NCI-H526 (cell line): ENCODE measurements at places on chromosomes 7 and 10.
A peak's percentile ranks its signal among the peaks of the same experiment; 100 is the strongest.

GRCh38 chr7:8382004-8382730 lies 51.2 kb upstream of the NXPH1 start:
- DNase-seq = no peak

- DNase-seq = no peak
Measured at GRCh38 chr10:279655-280054, 144.4 kb downstream of the ZMYND11 start.

DNA sequence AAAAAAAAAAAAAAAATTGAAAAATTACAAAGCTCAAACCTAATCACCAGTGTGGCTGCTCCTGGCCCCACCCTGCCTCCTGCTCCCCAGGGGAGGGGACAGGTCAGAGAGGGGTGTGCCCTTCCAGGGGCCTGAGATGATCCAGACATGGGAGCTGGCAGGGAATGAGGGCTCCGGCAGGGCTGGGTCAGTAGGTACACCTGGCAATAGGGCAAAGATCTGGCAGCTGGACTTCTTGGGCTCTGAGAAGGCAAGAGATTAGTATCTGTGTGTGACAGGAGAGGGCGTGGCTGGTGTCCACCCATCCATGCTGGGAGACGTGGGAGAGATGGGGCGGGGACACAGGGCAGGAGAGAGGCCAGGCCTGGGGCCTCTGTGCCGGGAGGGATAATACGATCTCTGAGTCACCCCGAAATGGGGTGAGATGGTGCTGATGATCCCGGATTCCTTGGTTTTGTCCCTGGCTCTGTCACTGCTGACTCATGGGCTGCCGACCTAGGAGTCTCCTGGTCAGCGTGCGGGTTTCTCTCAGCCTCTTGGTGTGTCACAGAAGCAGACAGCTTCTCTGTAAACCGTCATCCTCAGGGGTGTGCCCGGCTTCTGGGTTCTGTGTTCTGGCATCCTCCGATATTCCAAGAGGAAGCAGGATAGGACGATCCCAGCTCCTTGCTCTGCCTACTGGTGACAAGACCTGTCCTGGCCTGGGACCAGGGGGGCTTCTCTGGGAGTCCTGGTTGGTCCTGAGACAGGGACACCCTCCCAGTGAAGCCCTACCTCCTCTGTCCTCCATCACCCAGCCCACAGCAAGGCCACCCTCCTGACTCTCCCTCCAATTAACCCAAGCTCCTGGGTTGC lies 8.2 kb upstream of the CLDN4 start:
- DNase-seq = peak; percentile 65

DNA sequence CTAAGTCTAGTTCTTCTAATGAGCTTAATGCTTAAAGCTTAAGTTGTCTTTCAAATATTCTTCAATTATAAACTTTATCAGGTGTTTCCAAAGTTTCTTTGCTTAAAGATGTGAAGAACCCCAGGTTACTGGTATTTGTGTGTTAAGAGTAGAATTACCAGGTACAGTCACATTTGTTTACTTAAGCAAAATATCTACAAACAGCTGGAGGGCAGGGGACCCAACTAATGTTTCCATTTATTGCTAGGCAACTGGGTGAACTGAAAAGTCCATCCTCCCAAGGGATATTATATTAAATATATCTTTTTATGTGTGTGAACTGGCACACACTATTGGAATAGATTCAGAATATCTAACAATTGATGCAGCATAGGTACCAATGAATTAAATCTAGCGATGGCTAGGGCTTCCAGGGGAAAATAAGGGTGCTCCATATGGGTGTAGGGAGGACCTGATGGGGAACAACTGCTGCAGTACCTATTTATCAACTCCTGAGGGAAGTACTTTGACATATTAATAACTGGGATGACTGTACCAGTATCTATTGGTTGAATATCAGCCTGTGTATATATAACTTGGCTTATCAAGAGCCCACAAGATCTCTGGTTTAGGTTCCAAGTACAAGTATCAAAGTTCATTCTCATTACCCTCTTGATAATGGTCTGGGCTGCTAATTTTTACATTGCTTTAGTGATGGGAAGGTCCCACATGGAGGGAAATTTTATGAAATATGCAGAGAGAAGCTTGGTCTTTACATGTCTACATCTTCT lies 10.3 kb upstream of the AGR3 start:
- DNase-seq = peak; percentile 90

- no peak for DNase-seq
Measured at GRCh38 chr7:41107938-41108448, 594.9 kb downstream of the INHBA start.

DNA sequence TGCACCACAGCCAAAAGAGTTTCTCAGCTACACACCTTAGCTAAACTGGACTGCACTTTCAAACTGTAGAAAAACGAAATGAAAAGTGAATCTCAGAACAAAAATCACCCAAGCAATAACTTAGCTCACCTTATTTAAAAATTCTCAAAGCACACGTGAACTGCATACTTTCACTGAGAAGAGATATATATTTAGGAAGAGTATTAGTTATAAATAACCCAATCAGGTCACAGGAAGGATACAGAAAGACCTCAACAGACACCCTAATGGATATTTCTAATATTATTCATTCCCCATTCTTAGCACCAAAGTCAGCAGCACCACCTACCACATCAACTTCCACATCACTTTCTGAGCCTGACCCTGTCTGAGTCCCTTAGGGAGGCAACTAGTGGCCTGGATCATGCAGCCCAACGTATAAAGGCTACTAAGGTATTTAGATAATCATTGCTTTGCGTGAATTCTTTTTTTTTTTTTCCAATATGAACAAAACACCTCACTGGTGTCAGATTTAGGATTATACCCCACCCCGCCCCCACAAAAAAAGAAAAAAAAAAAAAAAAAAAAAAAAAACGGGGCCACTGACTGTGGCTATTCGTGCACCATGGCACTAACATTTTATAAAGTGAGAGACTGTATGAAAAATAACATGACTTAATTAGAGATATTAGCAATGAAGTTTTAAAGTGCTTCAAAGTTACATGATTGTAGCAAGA lies 2.6 kb downstream of the ABI1 start:
- DNase-seq = no peak

GRCh38 chr10:71696628-71697326 lies 22.8 kb downstream of the C10orf105 start:
- DNase-seq = no peak

- DNase-seq = no peak
Measured at GRCh38 chr10:48993627-48994026, 54.0 kb upstream of the LRRC18 start.

GRCh38 chr10:122557516-122557915 lies 3.0 kb upstream of the DMBT1 start:
- no peak for DNase-seq
